ENCODE measurements at places on chromosomes 7 and 10.

GRCh38 chr10:103571656-103571975 is 78.1 kb downstream of the NEURL1 start:
- H3K4me3 ChIP-seq: no peak overlapping the region
- H3K27ac ChIP-seq: no peak overlapping the region
- H3K4me1 ChIP-seq: peaks cover 3% of the 10 kb centered on the region

- no peak overlapping the region for H3K27ac ChIP-seq
- H3K36me3 ChIP-seq: no peaks in the 10 kb centered on the region
- H3K4me1 ChIP-seq: no peaks in the 10 kb centered on the region
Observed at GRCh38 chr10:30141423-30141822, 82.0 kb upstream of the JCAD start.

DNA sequence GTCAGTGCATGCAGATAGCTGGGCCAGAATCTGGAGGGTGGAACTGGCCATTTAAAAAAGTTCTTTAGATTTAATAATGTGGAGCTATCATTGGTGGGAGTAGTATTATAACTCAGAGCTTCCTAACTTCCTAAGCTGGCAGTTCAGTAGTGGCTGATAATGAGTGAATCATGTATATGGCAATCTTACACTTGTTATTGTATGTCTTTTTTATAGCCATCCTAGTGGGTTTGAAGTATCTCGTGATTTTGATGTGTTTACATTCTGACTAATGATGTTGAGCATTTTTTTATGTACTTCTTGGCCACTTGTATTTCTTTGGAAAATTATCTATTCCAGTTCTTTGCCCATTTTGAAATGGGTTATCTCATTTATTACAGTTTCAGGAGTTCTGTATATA is 15.4 kb downstream of the TFAM start:
- no peak overlapping the region for H3K4me3 ChIP-seq
- no peak overlapping the region for H3K27ac ChIP-seq
- peak; percentile 48 for DNase-seq

GRCh38 chr7:24723178-24723530 is 34.1 kb downstream of the GSDME start:
- H3K27me3 ChIP-seq: no peaks in the 10 kb centered on the region
- H3K36me3 ChIP-seq: peaks cover 25% of the 10 kb centered on the region
- DNase-seq: no peak
- peaks cover 9% of the 10 kb centered on the region for H3K4me1 ChIP-seq
- H3K27ac ChIP-seq: no peak overlapping the region

- peak; percentile 60 for DNase-seq
- H3K4me1 ChIP-seq: peaks cover 3% of the 10 kb centered on the region
- H3K27ac ChIP-seq: no peak overlapping the region
- no peak overlapping the region for H3K4me3 ChIP-seq
- H3K27me3 ChIP-seq: no peaks in the 10 kb centered on the region
Observed at GRCh38 chr7:28076423-28077200, 104.0 kb downstream of the JAZF1 start.

- H3K4me1 ChIP-seq: peaks cover 3% of the 10 kb centered on the region
- H3K27me3 ChIP-seq: no peaks in the 10 kb centered on the region
- H3K4me3 ChIP-seq: no peak overlapping the region
- H3K27ac ChIP-seq: peak overlapping the region; percentile 19
Observed at GRCh38 chr10:32972460-32972859, 14.4 kb upstream of the ITGB1 start.

DNA sequence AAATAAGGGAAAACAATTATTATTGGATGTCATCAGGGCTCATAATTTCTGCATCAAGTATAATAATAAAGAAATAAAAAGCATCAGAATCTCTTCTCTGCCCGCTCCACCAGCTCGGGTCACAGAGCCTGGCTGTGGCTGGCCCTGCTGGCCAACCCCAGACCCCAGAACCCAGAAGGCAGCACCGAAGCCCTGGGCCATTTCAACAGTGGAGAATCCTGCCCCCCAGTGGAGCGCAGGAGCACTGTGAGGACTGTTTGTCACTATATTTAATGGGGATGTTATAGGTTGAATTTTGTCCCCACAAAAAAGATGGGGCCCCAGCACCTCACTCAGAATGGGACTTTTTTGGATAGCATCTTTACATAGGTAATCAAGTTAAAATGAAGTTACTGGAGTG is 27.3 kb downstream of the DENND11 start:
- peaks cover 7% of the 10 kb centered on the region for H3K36me3 ChIP-seq
- H3K27me3 ChIP-seq: no peaks in the 10 kb centered on the region
- no peak for DNase-seq
- H3K4me3 ChIP-seq: no peak overlapping the region
- H3K27ac ChIP-seq: no peak overlapping the region
- H3K4me1 ChIP-seq: no peaks in the 10 kb centered on the region

DNA sequence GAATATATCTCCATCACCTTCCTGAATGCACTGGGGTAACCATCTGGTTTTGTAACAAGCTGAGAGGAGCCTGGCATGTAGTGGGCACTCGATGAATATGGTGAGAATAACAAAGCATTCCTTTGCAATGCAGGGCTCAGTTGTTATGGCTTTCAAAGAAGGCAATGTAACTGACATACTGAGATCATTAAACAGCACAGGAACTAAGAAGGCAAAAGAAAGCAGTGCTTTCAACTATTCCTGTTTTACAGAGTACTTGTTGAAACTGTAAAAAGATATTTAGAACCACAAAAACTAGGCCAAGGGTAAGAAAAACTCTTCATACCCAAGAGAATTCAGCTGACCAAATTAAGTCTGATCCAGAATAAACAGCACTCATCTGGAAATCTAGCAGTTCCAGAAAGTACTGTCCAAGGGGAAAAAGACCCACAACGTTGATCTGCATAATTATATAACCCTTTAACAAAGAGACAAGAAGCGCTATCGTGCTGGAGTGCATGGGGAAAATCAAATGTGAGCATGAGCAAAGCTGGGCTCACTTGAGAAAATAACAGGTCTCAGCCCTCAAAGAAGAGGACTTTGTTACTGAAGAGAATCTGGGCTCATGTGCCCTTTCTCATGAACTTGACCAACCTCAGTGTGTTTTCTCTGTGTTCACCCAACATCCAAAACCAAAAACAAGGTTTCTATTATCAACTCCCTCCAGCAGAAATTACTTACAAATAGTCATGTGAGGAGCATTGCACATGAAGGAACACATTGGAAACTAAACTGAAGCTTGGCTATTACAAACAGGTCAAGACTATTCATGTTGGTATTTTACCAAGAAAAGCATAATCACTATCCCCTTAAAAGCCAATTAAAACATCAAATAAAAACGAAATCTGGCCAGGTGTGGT is 116.2 kb downstream of the AVL9 start:
- no peaks in the 10 kb centered on the region for H3K36me3 ChIP-seq
- no peak overlapping the region for H3K27ac ChIP-seq

- peak; percentile 28 for DNase-seq
- H3K36me3 ChIP-seq: peaks cover 87% of the 10 kb centered on the region
- no peak overlapping the region for H3K27ac ChIP-seq
- H3K4me1 ChIP-seq: peaks cover 4% of the 10 kb centered on the region
- no peaks in the 10 kb centered on the region for H3K27me3 ChIP-seq
Observed at GRCh38 chr7:102412548-102412947, 16.4 kb downstream of the PRKRIP1 start.

GRCh38 chr7:143908120-143908519 is 6.1 kb upstream of the TCAF1 start:
- H3K4me1 ChIP-seq: no peaks in the 10 kb centered on the region
- H3K36me3 ChIP-seq: no peaks in the 10 kb centered on the region
- DNase-seq: no peak
- no peak overlapping the region for H3K4me3 ChIP-seq
- no peaks in the 10 kb centered on the region for H3K27me3 ChIP-seq

DNA sequence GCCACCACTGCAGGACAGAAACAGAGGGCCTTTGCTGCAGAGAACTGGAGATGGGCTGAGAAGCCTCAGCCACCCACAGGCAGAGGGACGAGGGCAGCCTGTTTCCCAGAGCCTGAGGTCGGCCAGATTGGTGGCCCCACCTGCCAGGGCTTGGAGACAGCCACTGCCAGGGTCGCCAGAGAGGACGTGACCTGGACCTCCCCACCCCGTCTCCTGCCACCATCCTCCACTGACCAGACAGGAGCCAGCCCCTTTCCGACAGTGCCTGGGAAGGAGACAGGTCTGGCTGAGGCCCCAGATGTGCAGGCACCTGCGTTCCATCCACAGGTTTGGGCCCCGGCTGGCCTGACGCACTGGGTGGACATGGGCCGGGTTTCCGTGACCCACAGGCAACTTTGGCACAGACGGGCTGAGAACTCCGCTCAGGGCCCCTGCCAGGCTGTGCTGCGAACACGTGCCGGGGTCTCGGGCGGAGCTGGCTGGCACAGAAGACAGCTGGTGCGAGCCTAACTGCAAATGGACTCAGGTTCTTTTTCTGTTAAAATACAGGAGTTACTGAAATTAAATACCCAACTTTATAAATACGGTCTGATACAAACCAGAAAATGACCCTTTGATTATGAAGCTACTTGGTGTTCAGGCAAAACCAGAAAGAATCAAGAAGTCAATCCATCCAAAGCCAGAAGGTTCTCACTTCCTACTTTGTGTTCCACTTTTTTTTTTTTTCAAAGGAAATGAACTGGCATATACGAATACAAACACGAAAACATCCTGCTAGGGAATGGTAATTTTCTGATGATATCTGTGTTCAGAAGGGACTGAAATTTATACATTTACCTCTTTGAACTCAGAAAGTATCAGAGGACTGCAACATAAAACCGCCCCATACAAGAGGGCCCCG is 6.9 kb downstream of the COX19 start:
- H3K36me3 ChIP-seq: peaks cover 58% of the 10 kb centered on the region
- no peak overlapping the region for H3K27ac ChIP-seq
- H3K4me3 ChIP-seq: no peak overlapping the region
- H3K27me3 ChIP-seq: peaks cover 1% of the 10 kb centered on the region
- peaks cover 24% of the 10 kb centered on the region for H3K4me1 ChIP-seq
- DNase-seq: no peak

DNA sequence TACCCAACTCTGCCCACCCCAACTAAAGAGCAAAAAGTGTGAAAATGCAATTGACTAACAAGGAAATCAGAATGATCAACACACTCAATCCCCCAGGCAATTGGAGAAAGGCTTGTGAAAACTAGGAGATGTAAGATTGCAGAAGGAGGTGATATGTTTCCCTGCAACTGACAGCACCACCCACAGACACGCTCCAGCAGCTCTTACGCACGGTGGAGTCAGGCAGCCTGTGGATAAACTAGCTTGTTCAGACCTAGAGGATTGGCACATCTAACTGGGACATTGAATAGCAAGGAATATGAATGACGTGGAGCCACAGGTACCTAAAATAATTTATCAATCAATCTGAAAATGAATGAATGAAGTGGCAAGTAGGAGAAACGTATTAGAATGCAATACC is 125.7 kb upstream of the MYO3A start:
- no peaks in the 10 kb centered on the region for H3K4me1 ChIP-seq
- H3K36me3 ChIP-seq: no peaks in the 10 kb centered on the region
- H3K27me3 ChIP-seq: no peaks in the 10 kb centered on the region

DNA sequence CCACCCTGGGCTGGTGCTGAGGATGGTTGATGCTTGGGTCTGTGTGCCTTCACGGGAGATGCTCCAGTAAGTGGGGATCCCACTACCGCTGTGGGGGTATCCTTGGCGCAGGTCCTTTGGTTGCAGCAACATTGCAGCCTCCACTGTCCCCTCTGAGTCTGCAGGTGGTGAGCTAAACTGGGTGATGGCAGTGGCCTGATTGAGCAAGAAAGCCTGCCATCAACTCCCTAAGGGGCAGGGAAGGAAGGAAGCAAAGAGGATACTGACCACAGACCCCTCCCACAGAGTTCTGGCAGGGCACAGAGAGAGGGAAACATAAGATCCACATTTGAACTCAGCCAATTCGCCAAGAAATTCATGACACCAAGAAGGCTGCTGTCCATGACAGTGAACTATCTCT is 43.2 kb downstream of the MYO1G start:
- no peak for DNase-seq
- peaks cover 4% of the 10 kb centered on the region for H3K4me1 ChIP-seq
- H3K27me3 ChIP-seq: peaks cover 29% of the 10 kb centered on the region
- no peak overlapping the region for H3K27ac ChIP-seq
- H3K36me3 ChIP-seq: no peaks in the 10 kb centered on the region
- no peak overlapping the region for H3K4me3 ChIP-seq

GRCh38 chr10:80596391-80597257 is 58.9 kb downstream of the SH2D4B start:
- no peak overlapping the region for H3K27ac ChIP-seq
- H3K36me3 ChIP-seq: no peaks in the 10 kb centered on the region
- peak; percentile 42 for DNase-seq
- peaks cover 2% of the 10 kb centered on the region for H3K4me1 ChIP-seq

DNA sequence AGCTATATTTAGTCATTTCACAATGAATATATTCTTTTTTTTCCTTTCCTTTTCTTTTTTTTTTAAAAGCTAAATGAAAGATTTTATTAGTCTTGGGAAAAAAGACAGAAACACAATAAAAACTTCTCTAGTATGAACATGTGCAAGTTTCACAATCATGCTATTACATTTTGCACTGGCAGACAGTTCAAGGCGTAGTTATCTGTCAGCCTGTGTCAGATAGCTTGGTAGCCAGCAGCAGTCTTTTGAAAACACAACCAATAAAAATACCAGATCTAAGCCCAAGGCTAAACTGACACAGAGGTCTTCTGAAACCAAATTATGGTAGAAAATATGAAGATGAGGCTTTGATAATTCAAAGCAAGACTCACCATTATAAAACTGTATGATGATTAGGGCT is 205.8 kb upstream of the TEX47 start:
- H3K27ac ChIP-seq: no peak overlapping the region
- DNase-seq: no peak
- H3K4me1 ChIP-seq: no peaks in the 10 kb centered on the region
- H3K4me3 ChIP-seq: no peak overlapping the region
- no peaks in the 10 kb centered on the region for H3K36me3 ChIP-seq
- H3K27me3 ChIP-seq: no peaks in the 10 kb centered on the region

- peaks cover 8% of the 10 kb centered on the region for H3K4me1 ChIP-seq
- no peaks in the 10 kb centered on the region for H3K27me3 ChIP-seq
- H3K4me3 ChIP-seq: no peak overlapping the region
- DNase-seq: no peak
Observed at GRCh38 chr10:68602434-68602833, 42.3 kb downstream of the TET1 start.

DNA sequence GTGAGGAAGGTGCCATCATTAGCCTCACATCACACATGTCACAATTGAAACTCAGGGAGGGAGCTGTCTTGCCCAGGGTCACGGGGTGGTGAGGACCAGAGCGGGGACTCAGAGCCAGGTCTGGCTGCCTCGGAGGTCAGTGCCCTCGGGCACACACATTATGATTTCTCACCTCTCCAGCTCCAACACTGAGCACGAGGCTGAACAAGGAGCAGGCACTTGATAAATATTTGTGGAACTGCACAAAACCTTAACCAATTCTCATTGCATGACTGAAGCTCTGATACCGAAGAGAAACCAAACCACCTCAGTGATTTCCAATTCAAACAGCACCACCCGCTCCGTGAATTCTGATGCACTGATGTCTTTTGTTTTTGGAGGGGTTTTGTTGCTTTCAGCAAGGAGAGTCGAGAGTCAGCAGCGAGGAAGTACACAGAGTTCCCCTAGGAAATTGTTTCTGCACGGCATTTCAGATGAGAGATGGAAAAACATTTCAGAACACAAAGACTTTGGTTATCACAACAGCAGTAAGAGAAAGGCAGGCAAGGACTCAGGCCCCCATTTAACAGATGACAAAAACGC is 55.3 kb upstream of the ZMIZ1 start:
- peaks cover 14% of the 10 kb centered on the region for H3K27me3 ChIP-seq
- no peak overlapping the region for H3K4me3 ChIP-seq
- no peak for DNase-seq
- peaks cover 1% of the 10 kb centered on the region for H3K4me1 ChIP-seq

GRCh38 chr10:103553743-103554487 is 60.4 kb downstream of the NEURL1 start:
- no peak overlapping the region for H3K27ac ChIP-seq
- no peak overlapping the region for H3K4me3 ChIP-seq
- no peak for DNase-seq
- peaks cover 91% of the 10 kb centered on the region for H3K27me3 ChIP-seq
